ENCODE measurements at places on chromosomes 4 and X.

DNA sequence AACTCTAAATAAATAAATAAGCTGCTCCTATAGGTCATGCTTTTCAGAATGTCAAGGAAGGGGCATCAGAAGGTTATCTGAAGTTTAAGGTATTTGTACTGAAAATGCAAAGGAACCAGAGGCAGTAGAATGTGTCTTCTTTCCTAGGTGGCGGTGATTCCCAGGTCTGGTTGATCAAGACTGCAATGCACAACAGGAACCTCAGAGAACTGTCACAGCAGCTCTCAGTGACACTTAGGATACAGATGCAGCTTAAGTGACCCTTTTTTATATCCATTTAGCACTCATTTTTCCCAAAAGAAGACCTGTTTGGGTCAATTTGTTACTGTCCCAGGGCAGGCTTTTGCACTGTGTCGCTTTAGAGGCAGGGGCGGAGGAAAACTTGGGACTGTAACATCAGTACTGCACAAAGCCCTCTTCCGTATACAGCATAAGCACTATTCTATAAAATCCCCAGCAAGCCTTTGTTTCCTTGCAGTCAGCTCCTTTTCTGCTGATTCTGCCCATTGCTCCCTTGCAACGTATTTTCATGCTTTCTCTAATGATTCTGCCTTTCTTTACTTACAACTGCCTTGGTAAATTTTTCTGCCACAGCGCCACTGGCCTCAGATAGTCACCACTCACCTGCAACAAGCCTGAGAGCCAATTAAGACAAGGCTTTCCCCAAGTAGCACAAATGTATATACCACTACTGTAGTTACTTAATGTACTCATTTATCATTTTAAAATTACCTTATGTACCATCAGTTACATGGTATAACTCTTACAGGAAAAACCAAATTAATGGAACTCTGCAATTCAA lies 1.5 kb upstream of the MND1 start:
- H3K4me3 ChIP-seq = no peak overlapping the region
- peaks cover 23% of the 10 kb centered on the region for H3K4me1 ChIP-seq
- H3K27ac ChIP-seq = no peak overlapping the region
- no peak for DNase-seq

- H3K4me3 ChIP-seq = no peak overlapping the region
- H3K36me3 ChIP-seq = no peaks in the 10 kb centered on the region
Measured at GRCh38 chr4:3720466-3720865, 45.7 kb upstream of the ADRA2C start.

GRCh38 chrX:51395480-51395809 lies 62.8 kb downstream of the NUDT10 start:
- peak overlapping the region; percentile 48 for H3K4me3 ChIP-seq
- H3K27me3 ChIP-seq = peaks cover 7% of the 10 kb centered on the region
- DNase-seq = no peak
- no peaks in the 10 kb centered on the region for H3K36me3 ChIP-seq

DNA sequence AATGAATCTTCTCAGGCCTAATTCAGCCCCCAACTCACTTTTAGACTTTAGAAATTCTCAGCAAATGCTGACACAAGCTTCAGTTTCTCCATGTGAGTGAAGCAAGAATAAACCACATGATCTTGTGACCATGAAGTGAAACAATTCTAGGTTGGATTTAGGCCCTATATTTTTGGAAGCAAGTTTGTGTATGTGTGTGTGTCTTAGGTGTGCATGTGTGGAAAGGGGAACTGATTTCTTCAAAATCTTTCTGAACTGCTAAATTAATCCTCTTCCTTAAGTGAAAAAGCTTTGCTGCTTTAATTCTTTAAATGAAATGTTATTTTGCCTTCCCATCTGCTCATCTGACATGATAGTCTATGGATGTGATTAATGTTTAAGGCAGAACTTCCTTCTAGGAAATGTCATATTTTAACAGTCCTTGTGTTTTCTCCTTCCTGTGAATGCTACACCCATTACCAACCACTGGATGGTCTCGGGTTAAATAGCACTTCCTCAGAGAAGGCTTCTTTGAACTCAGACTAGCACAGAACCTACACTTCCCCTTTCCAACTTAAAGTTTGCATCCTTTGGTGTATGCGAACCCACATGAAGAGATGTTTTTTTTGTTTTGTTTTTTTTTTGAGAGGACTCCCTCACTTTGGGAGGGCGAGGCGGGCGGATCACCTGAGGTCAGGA lies 1.2 kb upstream of the TMEM144 start:
- no peaks in the 10 kb centered on the region for H3K27me3 ChIP-seq
- peak overlapping the region; percentile 89 for H3K27ac ChIP-seq
- no peak for DNase-seq
- peaks cover 6% of the 10 kb centered on the region for H3K4me1 ChIP-seq
- no peak overlapping the region for H3K4me3 ChIP-seq

DNA sequence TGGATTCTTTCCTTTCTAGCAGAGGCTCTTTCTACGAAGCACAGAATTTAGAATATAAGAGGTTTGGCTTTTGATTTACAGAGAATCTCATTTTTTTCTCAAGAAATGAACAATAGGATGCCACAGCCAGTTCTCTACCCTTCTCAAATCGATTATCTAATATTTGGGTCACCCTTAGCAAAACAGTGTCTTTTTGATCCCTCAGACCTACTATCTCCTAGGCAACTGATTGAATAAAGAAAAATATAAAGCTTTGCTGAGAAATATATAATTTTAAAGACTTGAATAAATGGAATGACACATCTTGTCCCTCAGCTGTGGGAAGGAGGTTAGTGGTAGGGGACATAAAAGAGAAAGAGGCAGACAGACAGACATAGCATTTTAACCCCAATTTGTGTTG lies 153.3 kb downstream of the SH3KBP1 start:
- H3K36me3 ChIP-seq = no peaks in the 10 kb centered on the region
- DNase-seq = no peak
- no peak overlapping the region for H3K4me3 ChIP-seq
- H3K4me1 ChIP-seq = no peaks in the 10 kb centered on the region
- H3K27ac ChIP-seq = no peak overlapping the region
- H3K27me3 ChIP-seq = no peaks in the 10 kb centered on the region

GRCh38 chrX:130083656-130084382 lies 26.5 kb downstream of the ELF4 start:
- H3K36me3 ChIP-seq = no peaks in the 10 kb centered on the region
- peak overlapping the region; percentile 77 for H3K27ac ChIP-seq
- H3K4me1 ChIP-seq = peaks cover 74% of the 10 kb centered on the region
- no peaks in the 10 kb centered on the region for H3K27me3 ChIP-seq
- no peak for DNase-seq

- no peaks in the 10 kb centered on the region for H3K4me1 ChIP-seq
- no peak overlapping the region for H3K4me3 ChIP-seq
- H3K27me3 ChIP-seq = no peaks in the 10 kb centered on the region
- H3K27ac ChIP-seq = no peak overlapping the region
- DNase-seq = no peak
- H3K36me3 ChIP-seq = no peaks in the 10 kb centered on the region
Measured at GRCh38 chr4:100098011-100098545, 92.2 kb downstream of the DDIT4L start.

DNA sequence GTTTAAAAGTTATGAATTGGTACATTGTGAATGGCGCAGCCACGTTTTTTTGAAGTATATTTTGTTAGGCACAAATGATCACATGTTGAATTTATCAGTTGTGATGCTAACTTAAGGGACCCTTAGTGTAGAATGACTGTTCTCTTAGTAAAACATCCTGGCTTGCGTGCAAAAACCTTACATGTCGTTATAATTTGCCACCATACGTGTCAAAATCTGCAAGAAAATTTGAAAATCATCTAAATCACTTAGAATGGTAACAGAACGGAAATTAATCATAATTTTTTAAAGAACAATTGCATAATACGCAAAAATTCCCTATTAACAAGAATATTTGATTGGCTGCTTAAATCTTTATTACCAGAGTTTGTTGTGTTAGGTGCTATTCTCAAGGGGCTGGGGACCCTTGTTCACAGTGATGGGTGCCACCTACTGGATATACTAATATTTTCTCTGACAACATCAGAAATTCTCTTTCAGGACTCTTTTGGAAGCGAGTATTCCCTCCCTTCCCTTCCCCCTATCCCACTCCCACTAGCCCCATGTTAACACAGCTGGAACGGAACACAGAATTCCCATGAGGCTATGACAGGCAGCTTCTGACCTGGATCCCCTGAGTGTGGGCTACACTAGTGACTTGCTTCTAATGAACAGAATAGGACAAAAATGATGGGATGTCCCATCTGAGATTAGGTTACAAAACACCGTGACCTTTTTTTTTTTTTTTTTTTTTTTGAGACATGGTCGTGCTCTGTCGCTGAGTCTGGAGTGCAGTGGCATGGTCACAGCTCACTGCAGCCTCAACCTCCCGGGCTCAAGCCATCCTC lies 71.8 kb downstream of the SUPT20HL2 start:
- H3K36me3 ChIP-seq = no peaks in the 10 kb centered on the region
- no peaks in the 10 kb centered on the region for H3K27me3 ChIP-seq
- H3K27ac ChIP-seq = no peak overlapping the region
- no peak overlapping the region for H3K4me3 ChIP-seq
- DNase-seq = no peak
- peaks cover 37% of the 10 kb centered on the region for H3K4me1 ChIP-seq

DNA sequence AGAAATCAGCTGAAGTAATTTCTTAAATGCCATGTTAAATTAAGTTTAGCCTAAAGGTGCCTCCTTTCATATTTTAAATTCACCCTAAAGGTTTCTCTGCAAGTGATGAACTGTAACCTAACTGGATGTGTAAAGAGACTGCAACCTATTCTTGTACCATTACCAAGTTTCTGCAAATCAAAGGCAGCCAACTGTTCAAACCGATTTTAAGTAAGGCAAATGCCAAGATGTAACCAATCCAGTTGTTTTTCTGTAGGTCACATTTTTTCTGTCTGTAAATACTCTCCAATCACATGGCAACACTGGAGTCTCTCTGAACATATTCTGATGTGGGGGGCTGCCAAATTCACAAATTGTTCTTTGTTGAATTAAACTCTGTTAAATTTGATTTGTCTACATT lies 42.4 kb upstream of the FGF2 start:
- H3K27ac ChIP-seq = no peak overlapping the region
- DNase-seq = no peak
- H3K27me3 ChIP-seq = no peaks in the 10 kb centered on the region
- H3K4me3 ChIP-seq = no peak overlapping the region
- H3K4me1 ChIP-seq = peaks cover 11% of the 10 kb centered on the region

DNA sequence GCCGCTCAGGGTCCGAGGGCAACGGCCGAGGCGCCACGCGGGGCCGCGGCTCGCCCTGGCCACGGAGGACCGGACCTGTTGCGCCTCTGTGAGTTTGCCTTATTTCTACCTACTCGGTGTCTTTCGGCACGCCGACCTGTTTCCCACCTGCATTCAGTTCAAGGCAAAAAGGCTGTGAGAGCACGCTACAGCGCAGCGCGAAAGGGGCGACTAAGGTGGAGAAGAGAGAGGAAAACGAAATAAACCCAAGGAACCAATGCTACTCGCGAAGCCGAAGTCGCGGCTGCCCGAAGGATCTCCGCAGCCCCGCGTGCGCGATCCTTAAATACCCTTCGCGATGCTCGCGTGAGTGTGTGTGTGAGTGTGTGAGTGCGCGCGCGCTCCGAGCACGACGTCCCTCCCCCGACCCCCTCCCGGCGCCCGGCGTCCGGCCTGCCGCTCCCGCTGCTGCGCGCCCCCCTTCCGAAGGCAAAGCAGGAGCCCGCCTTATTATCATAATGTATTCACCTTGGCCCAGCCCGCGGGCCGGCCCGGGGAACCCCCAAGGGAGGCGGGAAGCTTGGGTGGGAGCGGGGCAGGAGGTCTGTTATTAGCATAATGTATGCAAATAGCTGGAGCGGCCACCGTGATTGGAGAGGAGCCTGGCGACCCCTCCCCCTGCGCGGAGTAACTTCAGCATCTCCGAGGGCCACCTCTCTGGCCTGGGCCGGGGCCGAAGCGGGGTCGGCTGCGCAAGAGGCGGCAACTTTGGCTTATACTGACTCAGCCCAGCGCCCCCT lies at the start of gene COL25A1:
Gene COL25A1 (minus strand): TSS at position 298 of the 779 bp plus-strand sequence.
- H3K36me3 ChIP-seq = no peaks in the 10 kb centered on the region
- peak within 1 kb of the TSS; percentile 43 for H3K27ac ChIP-seq
- H3K4me1 ChIP-seq = peaks cover 22% of the 10 kb centered on the region
- H3K27me3 ChIP-seq = peaks cover 61% of the 10 kb centered on the region
- no peak for DNase-seq

DNA sequence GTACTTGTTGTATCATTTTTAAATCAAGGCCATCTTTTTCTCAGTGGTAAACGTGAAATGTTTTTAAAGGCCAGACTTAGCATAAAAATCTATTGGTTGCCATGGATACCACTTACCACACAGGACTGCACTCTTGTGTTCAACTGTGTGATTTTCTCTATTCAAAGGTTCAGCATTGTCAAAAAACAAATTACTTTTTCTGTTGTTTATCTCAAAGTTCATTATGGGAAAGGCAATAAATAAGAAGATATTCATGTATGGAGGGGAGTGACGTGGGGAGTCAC lies 231.0 kb upstream of the GATB start:
- no peaks in the 10 kb centered on the region for H3K4me1 ChIP-seq
- H3K4me3 ChIP-seq = no peak overlapping the region
- no peaks in the 10 kb centered on the region for H3K27me3 ChIP-seq
- DNase-seq = no peak

DNA sequence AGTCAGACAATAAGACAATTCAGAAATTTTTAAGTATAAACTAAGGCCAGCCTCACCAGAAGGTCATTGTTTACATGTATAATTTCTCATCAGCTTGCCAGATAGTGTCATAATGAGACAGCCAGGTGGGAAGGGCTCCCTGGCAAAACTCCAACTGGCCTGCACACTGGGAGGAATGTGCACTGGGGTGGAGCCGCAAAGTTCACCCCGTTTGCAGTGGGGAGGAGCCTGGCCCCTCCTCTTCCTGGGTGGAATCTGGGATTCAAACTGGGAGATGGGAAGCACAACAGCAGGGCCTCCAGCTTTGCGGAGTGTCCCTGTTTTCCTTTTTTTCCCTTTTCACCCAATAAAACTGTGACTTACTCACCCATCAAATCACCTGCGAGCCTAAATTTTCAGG lies 329.9 kb downstream of the SMARCA1 start:
- H3K27me3 ChIP-seq = no peaks in the 10 kb centered on the region
- H3K36me3 ChIP-seq = no peaks in the 10 kb centered on the region
- no peak overlapping the region for H3K27ac ChIP-seq
- DNase-seq = no peak

DNA sequence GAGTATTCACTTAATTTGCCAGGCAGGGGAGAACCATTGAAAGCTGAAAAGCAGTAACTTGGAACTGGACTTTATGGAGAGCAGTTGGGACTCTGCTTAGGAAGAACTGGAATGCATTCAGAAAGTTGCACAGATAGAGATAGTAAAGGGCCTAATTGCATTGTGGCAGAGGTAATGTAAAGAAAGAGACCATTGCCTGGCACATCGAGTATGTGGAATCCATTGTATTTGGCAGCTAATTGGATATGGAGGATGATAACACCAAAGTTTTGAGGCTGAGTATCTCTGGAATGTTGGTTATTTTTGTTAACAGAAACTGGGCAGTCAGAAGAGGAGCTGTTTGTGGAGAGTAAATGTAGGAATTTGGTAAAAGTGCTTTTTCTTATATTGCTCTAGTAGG lies 169.9 kb downstream of the BMPR1B start:
- no peaks in the 10 kb centered on the region for H3K36me3 ChIP-seq
- H3K27me3 ChIP-seq = no peaks in the 10 kb centered on the region

GRCh38 chr4:183413234-183414200 lies 30.9 kb upstream of the CDKN2AIP start:
- no peak for DNase-seq
- no peak overlapping the region for H3K4me3 ChIP-seq
- no peak overlapping the region for H3K27ac ChIP-seq
- H3K27me3 ChIP-seq = no peaks in the 10 kb centered on the region
- H3K4me1 ChIP-seq = no peaks in the 10 kb centered on the region

- no peaks in the 10 kb centered on the region for H3K4me1 ChIP-seq
- H3K4me3 ChIP-seq = no peak overlapping the region
- no peak for DNase-seq
- H3K27ac ChIP-seq = no peak overlapping the region
Measured at GRCh38 chr4:162461952-162462351, 298.2 kb upstream of the FSTL5 start.
